Left renal cortex interstitium (tissue), 4 donors: ENCODE measurements at places on chromosomes 2 and 18. TPM values are rescaled to one million over a fixed set of nuclear protein-coding genes. Genes with fewer than 3 reads are reported as not detected.

- DNase-seq, result no peak
These were observed 56.4 kb upstream of the PPP1CB start for GRCh38 chr2:28695245-28695647.

GRCh38 chr18:50301074-50301473 is 13.6 kb upstream of the CXXC1 start:
- DNase-seq, result no peak

- no peak for DNase-seq
These were observed 189.3 kb downstream of the KCNS3 start for GRCh38 chr2:18067588-18068384.

- DNase-seq, result no peak
These were observed 1.5 kb downstream of the STRADB start for GRCh38 chr2:201452922-201453643.

DNA sequence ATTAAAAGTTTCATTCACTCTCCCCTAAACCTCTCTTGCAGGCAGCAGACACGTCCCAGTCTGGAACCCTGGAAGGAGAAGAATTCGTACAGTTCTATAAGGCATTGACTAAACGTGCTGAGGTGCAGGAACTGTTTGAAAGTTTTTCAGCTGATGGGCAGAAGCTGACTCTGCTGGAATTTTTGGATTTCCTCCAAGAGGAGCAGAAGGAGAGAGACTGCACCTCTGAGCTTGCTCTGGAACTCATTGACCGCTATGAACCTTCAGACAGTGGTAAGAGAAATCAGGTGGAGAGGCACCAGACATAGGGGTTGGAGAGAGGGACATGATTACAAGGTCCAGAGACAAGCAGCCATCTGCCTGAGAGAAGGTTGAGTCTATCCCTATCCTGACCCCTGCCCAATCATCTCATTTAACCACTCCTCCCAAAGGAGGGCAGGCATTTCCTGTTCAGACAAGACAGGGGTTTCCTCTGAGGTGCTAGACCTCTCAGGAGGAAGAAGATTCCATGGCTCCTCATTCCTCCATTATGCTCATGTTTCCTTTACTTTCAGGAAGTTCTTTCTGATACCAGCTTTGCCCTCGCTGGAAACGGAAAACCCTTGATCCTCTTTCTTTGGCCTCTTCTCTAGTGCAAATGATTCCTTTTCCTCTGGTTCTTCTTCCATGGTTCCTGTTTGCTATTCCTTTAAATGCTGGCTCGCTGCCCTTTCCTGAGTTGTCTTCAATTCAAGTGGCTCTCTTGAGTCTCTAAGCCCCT is 15.1 kb downstream of the PLCD4 start:
- DNase-seq, result no peak

The THADA gene
- 32.5 TPM for polyA plus RNA-seq

The NTSR2 gene
- not detected for polyA plus RNA-seq

DNA sequence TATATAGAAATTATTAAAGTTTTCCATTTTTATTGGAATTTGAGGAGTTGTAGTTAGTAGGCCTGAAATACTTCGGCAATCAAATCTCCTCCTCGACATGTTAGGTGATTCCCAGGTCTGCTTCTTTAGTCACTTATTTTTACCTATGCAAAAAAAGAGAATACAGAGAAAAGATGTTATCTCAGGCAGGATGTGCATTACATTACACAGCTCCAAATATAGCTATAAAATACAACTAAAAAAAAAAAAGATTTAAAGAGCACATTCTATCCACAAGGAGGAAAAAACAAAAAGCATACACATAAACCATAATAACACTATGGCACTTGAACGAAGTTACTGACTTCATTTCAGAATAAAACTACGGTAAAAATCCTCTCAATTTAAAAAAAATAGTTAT is 8.1 kb downstream of the STK17B start:
- no peak for DNase-seq

- no peak for DNase-seq
These were observed 113.5 kb downstream of the RTN4 start for GRCh38 chr2:54936766-54937165.

DNA sequence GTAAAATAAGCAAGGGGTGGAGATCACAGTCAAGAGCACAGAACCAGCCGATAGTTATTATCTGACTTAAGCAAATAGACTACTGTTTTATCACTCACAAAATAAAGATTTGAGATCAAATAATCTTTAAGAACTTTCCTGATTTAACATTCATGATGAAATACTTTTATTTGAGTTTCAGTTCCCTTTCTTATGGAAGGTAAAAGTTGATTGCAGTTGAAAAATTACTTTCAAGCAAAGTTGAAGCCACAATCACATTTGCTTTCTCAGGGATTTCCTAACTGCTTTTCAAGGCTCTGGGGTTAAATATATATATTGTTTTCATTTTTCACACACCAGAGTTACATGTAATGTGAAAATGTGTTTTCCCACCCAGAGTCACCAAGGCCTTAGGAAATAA is 599.5 kb downstream of the KCNJ3 start:
- no peak for DNase-seq

The CCDC93 gene
- 61.6 TPM for polyA plus RNA-seq

- DNase-seq, result no peak
These were observed 73.2 kb downstream of the IL1R2 start for GRCh38 chr2:102064679-102065674.

- no peak for DNase-seq
These were observed 33.3 kb downstream of the RTTN start for GRCh38 chr18:70172225-70172624.

The FAM237A gene
- not detected for polyA plus RNA-seq

DNA sequence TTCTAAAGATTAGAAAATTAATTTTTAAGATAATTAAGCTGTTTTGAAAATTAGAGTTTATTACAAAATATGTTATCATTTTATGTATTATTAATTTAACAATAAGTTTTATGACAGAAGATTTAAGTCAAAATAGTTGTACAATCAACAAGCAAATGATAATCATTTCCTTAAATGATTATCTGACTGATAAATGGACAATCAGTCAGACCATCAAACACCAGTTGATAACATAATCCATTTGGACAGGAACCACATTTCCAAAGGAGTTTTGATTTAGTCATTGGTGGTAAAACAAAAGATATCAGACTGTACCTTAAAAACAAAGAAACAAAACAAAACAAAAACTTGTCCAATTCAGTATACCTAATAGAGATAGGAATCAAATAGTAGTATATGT is 1.9 kb downstream of the TFPI start:
- no peak for DNase-seq

DNA sequence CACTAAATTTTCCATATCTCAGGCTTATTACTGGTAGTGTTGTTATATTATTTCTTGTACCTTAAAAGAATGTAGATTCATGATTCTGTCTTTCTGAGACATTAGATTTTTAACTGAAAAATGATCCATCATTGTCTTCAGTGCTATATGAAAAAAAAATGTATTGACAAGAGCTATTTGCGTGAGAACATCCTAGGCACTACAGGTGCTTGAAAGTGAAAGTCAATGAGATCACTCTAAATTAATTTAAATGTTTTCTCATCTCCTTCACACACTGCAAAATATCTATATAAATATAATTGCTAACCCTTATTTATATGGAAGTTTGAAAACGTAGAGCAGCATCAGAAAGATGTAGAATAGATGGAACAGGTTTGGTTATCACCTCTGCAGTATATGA is 684.6 kb downstream of the TRIB2 start:
- no peak for DNase-seq

DNA sequence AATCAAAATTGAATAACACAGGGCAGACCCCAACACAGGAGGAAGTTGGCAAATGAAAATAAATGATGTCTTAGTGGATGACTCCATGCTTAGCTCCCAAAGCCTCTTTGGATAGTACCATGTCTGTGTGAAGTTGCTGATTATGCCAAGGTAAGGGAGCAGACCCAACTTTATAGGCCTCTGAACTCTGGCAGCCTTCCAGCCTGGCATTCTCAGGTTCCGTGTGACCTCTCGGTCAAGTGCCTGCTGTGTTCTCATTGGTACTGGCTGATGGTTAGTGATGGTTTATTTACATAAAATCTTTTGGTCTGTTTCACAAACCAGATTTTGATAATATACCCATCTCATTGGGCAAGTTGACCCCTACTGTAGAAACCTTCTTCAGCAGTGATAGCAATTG is 112.2 kb upstream of the TTC39C start:
- no peak for DNase-seq

- no peak for DNase-seq
These were observed 6.5 kb downstream of the TANK start for GRCh38 chr2:161166538-161167409.

DNA sequence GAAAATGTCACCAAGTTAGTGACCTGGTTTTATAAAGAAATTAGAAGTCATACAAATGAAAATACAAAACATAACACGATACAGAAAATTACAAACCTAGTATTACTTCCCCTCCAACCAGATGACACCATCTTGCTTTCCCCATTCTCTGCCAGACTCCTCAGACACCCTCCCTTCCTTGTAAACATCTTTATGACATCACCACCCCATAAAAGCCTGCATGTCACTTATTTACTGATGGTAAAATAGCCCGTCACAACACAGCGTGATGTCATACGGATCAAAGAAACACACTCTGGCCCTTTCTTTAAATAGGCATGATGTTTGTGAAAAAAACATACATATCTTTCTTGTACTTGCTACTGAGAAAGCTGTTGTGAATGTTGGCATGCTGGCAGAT is 254.8 kb upstream of the SOX11 start:
- DNase-seq, result no peak

GRCh38 chr2:48607307-48608014 is 10.2 kb upstream of the GTF2A1L start:
- DNase-seq, result no peak

- no peak for DNase-seq
These were observed 1.2 kb upstream of the EN1 start for GRCh38 chr2:118848381-118849225.

DNA sequence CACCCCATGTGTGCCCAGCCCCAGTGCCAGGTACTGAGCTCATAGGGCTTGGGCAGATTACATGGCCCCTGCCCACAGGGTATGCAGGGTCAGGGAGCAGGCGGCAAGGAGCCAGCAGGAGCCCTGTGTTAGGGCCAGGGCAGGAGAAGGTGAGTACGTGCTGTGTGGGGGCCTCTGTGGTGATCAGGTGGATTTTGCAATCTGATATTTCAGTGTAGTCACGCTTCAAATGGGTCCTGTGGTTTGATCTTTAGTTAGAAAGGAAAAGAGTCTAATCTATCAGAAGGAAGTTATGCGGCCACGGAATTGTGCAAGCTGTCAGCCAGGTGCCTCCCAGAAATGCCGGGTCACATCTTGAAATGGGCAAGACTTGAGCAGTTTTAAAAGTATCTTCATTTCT is 13.9 kb downstream of the UBE2F start:
- DNase-seq, result no peak

GRCh38 chr2:158970241-158970751 is 1.9 kb downstream of the TANC1 start:
- DNase-seq, result no peak

- DNase-seq, result no peak
These were observed 66.0 kb downstream of the MAPRE2 start for GRCh38 chr18:35107216-35107615.

The CRYBA2 gene
- polyA plus RNA-seq, result not detected

- no peak for DNase-seq
These were observed 68.1 kb upstream of the AMMECR1L start for GRCh38 chr2:127953849-127954248.

DNA sequence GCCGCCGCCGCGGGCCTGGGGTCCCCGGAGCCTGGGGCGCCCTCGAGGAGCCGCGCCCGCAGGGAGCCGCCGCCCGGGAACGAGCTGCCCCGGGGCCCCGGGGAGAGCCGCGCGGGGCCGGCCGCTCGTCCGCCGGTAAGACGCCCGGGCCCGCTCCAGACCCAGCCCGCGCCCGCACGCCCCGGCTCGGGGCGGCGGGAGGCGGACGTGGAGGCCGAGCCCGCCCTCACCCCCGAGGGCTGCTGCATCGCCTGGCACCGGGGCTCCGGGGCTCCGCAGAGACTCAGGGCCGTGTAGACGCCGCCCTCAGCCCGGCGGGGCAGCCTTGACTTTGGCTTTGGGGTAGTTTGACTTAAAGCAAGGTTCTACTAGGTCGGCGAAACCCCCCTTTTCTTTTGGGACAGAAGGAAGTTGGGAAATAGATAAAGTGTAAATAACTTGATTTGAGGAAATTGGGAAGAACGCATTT is 335 bp downstream of the ERFE start:
- DNase-seq, result no peak

DNA sequence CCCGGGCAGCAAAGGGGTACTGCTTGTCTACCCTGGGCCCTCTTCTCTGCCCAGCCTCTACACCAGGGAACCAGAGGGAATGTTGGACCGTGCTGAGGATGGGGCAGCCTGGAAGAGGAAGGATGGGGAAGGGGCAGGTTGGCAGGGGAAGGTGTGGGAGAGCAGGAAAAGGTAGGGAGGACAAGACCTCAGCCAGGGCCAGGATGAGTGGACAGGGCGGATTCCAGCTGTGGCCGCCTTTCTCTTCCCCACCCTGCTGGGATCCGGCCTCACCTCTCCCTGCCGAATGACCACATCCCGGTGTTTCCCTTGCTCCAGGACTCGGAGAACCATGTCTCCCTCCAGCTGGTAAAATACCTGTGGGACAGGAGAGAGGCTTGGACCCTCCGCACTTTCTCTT is 8.9 kb downstream of the HAAO start:
- no peak for DNase-seq

- no peak for DNase-seq
These were observed 51.3 kb downstream of the ZAP70 start for GRCh38 chr2:97764559-97765263.

DNA sequence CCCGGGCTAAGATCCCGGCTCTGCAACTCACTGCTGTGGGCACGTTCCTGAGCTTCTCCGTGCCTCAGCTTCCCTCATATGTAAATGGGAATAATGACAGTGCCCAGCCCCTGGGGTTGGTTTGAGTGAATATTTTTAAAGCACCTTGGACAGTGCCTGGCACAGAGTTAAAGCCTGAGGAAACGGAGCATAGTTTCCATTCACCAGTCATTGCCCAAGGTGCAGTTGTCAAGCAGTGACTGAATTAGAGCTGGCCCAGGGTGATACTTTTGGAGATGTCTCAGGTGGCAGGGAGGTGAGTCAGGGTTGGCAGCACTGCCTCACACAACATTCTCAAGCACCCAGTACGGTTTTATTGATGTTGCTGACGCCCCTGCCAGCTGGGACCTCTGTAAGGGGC is 12.2 kb downstream of the TMEM177 start:
- DNase-seq, result no peak

- DNase-seq, result no peak
These were observed 30.7 kb downstream of the PTPN4 start for GRCh38 chr2:119790466-119790865.
